Activated T-helper 1 cell treated with anti-CD3 and anti-CD28 coated beads, Interleukin-12 subunit alpha, Interleukin-12 subunit beta, Interleukin-2, Interleukin-4 antibody, amounts not matched to agents 30 ng/mL and 10 ng/mL and 1 ng/mL, durations not matched to agents 14 hours and 24 hours and 36 hours (primary cell): ENCODE measurements at places on chromosomes 12 and 14. TPM values are rescaled to one million over a fixed set of nuclear protein-coding genes. Genes with fewer than 3 reads are reported as not detected.
A peak's percentile ranks its signal among the peaks of the same experiment; 100 is the strongest.

The ALDH2 gene
- total RNA-seq, result 0.15 and 0.44 TPM in 2 replicates

DNA sequence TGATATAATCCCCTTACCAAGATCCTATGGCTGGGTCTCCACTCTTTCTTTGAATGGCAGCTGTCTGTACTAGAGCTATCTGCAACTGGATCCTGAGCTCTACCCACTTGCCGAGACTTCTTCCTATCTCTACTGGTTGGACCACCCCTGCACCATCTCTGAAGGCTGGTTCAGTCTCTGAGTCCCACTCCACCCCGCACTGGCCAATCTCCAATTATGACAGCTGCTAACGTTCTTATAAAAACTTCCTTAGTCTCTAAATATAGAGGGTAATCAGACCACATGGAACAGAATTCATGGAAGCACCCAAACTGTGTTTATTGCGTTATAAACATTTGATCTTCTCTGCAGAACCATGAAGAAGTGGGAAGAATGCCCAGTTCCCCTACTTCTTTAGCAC is 186.6 kb upstream of the EEA1 start:
- DNase-seq, result no peak
- H3K4me3 ChIP-seq, result no peak overlapping the region
- no peak overlapping the region for H3K27ac ChIP-seq
- H3K4me1 ChIP-seq, result no peaks in the 10 kb centered on the region
- no peaks in the 10 kb centered on the region for H3K36me3 ChIP-seq

The C1QL4 gene
- not detected in 2 replicates for total RNA-seq

GRCh38 chr14:33879684-33880286 is 71.1 kb downstream of the EGLN3 start:
- H3K27me3 ChIP-seq, result peaks cover 11% of the 10 kb centered on the region
- DNase-seq, result no peak
- H3K27ac ChIP-seq, result no peak overlapping the region
- H3K4me1 ChIP-seq, result peaks cover 15% of the 10 kb centered on the region
- H3K36me3 ChIP-seq, result peaks cover 10% of the 10 kb centered on the region

DNA sequence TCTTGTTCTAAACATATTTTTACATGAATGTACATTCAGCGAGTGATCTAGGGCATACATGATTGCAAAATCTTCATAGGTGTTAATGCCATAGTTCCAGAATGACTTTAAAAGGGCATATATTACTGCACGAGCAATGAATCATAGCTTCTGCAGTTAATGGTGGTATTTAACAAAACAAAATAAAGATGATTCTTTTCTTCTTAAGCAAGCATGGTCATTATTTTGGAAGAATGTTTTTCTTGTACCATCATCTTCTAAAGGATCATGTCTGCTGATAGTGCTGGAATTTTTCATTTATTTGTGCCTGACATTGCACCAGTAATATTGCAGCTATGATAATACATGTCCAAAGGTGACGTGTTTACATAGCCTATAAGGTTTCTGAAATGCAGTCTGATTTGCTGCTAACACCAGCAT is 388.6 kb downstream of the CCDC91 start:
- H3K4me3 ChIP-seq, result no peak overlapping the region
- no peak for DNase-seq
- H3K36me3 ChIP-seq, result no peaks in the 10 kb centered on the region
- H3K27ac ChIP-seq, result no peak overlapping the region
- no peaks in the 10 kb centered on the region for H3K4me1 ChIP-seq

DNA sequence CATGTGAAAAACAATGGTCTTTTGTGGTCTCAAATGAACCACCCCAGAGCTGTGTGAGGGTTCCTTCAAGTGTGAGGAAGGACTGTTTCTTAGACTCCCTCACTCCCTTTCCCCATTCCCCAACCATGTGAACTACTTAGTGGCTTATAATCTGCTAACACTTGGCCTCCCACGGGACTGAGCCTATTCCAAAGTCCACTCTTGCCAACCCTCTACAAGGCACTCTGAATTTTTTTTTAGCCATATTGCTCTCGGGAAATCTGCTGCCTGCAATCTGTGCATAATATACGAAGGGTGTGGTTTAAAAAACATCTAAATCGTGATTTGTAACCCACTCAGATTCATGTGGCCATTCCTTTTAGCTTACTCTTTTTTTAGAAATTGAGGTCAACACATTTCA is 2.6 kb downstream of the SVOP start:
- peaks cover 7% of the 10 kb centered on the region for H3K27me3 ChIP-seq
- H3K27ac ChIP-seq, result no peak overlapping the region
- H3K4me3 ChIP-seq, result no peak overlapping the region
- DNase-seq, result no peak

The CIPC gene
- total RNA-seq, result 10.3 and 11.5 TPM in 2 replicates

DNA sequence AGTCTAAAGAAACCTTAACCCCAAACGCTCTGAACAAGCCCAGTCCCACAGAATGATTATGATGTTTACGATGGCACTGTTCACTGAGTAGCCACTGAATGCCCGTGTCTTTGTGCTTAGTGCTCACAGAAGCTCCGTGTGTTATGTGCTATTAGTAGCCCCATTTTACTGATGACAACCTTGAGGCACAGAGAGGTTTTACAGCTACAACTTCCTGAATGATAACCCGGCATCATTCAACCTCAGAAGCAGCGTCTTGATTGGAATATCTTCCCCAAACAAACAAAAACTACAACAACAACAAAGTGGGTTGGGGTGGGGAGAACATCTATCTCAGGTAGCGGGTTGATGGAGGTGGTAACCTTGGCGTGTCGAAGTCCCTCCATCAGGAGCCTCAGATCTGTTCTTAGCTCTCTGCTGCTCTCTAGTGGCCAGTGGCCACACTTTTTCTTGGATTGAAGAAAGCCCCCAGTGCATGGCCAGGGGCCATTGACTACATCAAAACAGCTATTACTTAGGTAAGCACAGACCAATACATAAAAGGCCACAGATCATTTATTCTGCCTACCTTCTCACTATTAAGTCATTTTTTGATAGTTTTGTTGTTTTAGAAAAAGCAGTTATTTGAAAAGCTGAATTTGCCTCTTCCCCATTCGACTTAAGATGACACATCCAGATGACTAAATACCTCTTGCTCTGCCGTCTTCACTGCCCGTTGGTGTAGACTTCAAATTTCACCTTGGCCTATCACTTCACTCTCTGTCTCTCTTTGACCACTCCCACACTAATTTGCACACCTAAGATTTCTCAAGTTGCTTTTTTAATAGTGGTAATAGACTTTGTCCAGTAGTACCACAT is 376.9 kb downstream of the GALC start:
- H3K36me3 ChIP-seq, result no peaks in the 10 kb centered on the region
- H3K4me1 ChIP-seq, result no peaks in the 10 kb centered on the region
- H3K4me3 ChIP-seq, result no peak overlapping the region
- DNase-seq, result peak; percentile 2
- H3K27ac ChIP-seq, result no peak overlapping the region
- H3K27me3 ChIP-seq, result no peaks in the 10 kb centered on the region

DNA sequence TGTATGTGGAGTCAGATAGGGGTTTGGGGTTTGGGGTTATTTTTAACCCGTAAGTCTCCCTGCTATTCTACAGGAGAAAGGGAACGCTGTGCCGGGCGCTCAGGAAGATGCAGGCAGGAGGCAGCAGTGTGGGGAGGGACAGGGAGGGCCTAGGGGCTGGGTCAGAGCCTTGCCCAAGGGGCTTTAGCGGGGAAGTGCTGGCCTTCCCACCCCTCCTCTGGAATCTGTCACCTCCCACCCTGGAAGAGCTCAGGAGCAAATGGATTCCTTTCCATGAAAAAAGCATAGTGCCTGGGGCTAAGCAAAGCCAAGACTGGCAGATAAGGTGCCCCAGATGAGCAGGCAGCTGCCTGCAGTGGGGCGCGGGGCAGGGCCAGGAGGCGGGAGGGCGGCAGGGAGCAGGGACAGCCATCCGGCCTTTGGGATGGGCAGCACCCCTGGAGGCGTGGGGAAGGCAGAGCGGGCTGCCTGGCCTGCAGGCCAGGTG is 7.3 kb upstream of the INF2 start:
- H3K27me3 ChIP-seq, result peaks cover 5% of the 10 kb centered on the region
- no peak overlapping the region for H3K4me3 ChIP-seq
- no peak for DNase-seq
- H3K27ac ChIP-seq, result no peak overlapping the region

DNA sequence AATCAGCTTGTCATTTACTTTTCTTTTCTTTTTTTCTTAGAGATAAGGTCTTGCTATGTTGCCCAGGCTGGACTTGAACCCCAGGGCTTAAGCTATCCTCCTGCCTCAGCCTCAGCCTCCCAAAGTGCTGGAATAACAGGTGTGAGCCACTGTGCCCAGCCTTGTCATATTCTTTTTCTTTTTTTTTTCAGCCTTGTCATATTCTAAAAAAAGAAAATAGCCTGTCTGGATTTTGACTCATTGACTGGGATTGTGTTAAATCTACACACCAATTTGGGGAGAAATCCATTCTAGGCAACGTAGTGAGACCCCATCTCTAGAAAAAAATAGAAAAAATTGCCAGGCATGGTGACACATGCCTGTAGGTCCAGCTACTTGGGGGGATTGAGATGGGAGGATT is 24.1 kb downstream of the ATP5MC2 start:
- no peak overlapping the region for H3K27ac ChIP-seq
- DNase-seq, result no peak
- H3K27me3 ChIP-seq, result no peaks in the 10 kb centered on the region
- no peak overlapping the region for H3K4me3 ChIP-seq

The DNAI7 gene
- total RNA-seq, result 0.23 TPM in 1 of 2 replicates, not detected in the other

- no peak overlapping the region for H3K4me3 ChIP-seq
- peaks cover 31% of the 10 kb centered on the region for H3K27me3 ChIP-seq
- no peaks in the 10 kb centered on the region for H3K4me1 ChIP-seq
- no peaks in the 10 kb centered on the region for H3K36me3 ChIP-seq
- H3K27ac ChIP-seq, result no peak overlapping the region
Measured at GRCh38 chr14:23177181-23177580, 6.3 kb downstream of the SLC7A8 start.

The PLEKHG7 gene
- not detected in 2 replicates for total RNA-seq

The C3AR1 gene
- total RNA-seq, result 0.60 and 0.71 TPM in 2 replicates

DNA sequence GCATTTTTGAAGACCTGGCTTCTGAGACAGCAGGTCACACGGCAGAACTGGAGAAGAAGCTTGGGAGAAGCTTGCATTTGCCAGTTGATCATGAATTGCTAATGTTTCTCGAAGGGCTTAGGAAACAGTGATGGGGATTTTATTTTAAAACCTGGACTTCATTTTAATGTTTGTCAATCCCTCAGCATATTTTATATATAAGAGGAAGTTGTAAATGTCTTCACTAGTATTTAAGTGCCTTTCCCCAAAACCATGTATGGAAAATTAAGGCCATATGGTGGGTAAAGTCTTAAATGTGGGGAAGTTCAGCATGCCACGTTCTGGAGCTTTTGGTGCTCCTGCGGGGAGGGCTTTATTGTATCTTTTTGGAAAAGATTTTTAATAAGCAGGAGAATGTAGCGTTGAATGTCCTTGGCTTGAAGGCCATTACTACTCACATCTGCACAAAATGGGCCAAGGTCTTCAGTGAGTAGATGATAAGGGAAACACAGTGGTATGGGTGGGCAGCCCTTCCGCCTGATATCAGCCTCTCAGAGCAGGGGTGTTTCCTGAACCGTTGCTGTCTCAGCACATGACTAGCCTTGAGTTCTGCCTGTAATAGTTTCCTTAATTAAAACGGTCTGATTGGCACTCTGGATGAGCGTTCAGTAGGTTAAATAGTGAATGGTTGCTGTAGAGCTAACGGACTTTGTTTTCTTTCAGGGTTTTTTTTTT is 511.4 kb downstream of the PCNX1 start:
- H3K4me3 ChIP-seq, result no peak overlapping the region
- H3K27ac ChIP-seq, result peak overlapping the region; percentile 22
- H3K27me3 ChIP-seq, result no peaks in the 10 kb centered on the region

DNA sequence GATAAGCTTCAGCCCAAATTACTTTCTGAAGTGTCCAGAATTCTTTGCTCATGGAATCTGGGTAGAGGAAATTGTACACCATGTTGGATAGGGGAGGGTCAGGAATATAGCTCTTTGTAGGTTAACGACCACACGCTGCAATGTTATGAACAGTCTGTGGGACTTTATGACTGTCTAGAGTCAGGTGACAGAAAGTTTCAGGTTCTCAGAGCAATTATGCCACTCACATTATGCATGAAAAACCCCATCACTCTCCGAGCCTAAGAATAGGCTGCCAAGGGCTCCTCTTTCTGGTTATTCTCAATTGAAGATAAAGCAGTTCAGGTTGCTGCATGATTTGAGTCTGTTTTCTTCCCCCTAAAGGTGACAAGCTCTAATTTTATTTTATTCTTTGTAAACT is 430.9 kb downstream of the ATP23 start:
- H3K36me3 ChIP-seq, result no peaks in the 10 kb centered on the region
- no peak overlapping the region for H3K4me3 ChIP-seq
- no peak overlapping the region for H3K27ac ChIP-seq
- H3K27me3 ChIP-seq, result no peaks in the 10 kb centered on the region

DNA sequence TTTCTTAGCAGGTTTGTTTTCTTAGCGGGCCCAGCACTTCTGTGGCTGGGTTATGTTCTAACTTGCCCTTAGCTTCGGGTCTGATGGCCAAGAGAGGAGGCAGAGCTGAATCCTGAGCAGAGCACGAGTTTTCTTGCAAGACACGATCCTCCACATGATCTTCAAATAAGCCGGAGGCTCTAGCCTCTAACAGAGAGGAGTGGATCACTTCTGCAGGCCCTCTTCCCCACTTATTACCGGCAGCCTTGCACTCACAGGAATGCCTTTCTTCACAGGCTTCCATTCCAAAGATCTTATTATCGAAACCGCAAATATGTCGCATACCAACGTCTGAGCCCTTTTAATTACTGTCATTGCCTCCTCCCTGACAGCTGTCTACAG is 79.5 kb downstream of the SINHCAF start:
- H3K4me1 ChIP-seq, result no peaks in the 10 kb centered on the region
- no peaks in the 10 kb centered on the region for H3K36me3 ChIP-seq
- H3K27me3 ChIP-seq, result peaks cover 10% of the 10 kb centered on the region
- DNase-seq, result no peak
- H3K27ac ChIP-seq, result no peak overlapping the region

The IL31 gene
- total RNA-seq, result 5.5 and 6.6 TPM in 2 replicates
